ENCODE measurements at places on chromosomes 2 and 18.

- no peak for DNase-seq
These were observed 8.4 kb upstream of the MSH6 start for GRCh38 chr2:47774567-47774966.

GRCh38 chr2:10720306-10720705, 1.1 kb upstream of the ATP6V1C2 start:
- no peak for DNase-seq

DNA sequence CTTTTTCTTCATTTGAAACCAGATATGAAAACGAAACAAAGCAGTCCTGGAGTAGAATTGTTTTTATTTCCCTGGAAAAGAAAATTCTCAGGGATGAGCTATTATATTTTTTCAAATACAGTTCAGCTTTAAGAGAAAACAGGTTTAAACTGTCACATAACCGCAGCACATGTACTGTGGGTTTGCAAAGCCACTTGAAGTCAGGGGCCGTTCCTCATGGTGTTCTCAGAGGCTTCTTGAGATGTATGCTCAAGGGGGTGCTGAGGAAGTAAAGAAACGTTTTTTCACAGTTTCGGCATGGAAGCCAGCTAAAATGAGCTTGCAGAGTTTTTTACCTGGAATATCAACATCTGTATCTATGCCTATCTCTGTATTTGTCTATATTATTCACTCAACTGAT, 225.3 kb downstream of the MC4R start:
- no peak for DNase-seq

GRCh38 chr2:150274108-150274507, 213.4 kb downstream of the RND3 start:
- no peak for DNase-seq

DNA sequence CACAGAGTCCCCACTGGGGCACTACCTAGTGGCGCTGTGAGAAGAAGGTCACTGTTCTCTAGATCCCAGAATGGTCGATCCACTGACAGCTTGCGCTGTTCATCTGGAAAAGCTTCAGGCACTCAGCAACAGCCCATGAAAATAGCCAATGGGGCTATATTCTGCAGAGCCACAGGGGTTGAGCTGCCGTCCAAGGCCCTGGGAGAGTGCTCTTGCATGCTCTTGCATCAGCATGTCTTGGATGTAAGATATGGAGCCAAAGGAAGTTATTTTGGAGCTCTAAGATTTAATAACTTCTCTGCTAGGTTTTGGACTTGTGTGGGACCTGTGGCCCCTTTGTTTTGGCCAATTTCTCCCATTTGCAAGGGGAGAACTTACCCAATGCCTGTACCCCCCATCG, 164.7 kb upstream of the HNMT start:
- no peak for DNase-seq

- no peak for DNase-seq
These were observed 44.8 kb upstream of the CNGA3 start for GRCh38 chr2:98301469-98301868.

GRCh38 chr18:10226971-10227370, 227.5 kb upstream of the APCDD1 start:
- DNase-seq = no peak

DNA sequence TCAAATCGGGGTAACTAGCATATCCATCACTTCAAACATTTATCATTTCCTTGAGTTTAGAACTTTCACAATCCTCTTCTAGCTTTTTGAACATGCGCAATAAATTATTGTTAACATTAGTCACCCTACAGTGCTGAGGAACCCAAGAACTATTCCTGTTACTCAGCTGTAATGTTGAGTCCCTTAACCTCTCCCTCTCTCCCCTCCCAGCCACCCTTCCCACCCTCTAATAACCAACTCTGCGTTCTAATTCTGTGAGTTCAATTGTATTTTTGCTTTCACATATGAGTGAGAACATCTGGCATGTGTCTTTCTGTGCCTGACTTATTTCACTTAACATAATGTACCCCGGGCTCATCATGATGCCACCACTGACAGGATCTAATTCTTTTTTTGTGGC, 78.6 kb upstream of the RANBP2 start:
- DNase-seq = peak; percentile 88

- no peak for DNase-seq
These were observed 67.9 kb downstream of the DGKD start for GRCh38 chr2:233422050-233422639.

DNA sequence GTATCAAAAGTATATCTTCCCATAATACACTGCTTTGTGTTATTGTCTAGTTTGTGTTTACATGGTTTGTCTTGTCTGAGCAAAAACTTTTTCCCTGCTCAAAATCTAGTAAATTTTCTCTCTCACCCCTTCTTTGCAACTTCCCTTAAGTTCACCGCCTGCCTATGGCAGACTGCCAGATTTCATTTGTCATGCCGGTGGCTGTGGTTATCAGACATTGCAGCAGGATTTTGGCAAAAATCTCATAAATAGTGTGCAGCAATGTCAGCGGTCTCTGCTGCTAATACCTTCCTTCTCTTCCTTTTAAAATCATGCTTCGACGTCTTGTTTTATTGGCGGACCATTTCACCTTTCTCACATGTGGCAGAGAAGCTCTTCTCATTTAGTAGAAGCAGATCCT, 45.6 kb upstream of the TMEM178A start:
- peak; percentile 96 for DNase-seq

- no peak for DNase-seq
These were observed 235.3 kb downstream of the ANKRD36 start for GRCh38 chr2:97348265-97348664.

DNA sequence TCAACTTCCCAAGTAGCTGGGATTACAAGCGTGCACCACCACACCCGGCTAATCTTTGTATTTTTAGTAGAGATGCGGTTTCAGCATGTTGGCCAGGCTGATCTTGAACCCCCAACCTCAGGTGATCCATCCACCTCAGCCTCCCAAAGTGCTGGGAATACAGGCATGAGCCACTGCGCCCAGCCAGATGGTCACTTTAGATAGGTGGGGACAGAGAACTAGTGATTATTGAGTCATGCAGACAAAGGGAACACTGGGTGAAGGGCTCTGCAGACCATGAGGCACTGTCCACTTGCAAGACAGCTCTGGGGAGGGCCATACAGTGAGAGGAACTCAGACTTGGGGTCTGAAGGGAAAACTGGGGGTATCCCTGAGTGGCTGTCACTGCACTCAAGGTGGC, 58.4 kb upstream of the POMC start:
- DNase-seq = no peak

GRCh38 chr2:186575856-186576255, 14.0 kb upstream of the ITGAV start:
- no peak for DNase-seq

DNA sequence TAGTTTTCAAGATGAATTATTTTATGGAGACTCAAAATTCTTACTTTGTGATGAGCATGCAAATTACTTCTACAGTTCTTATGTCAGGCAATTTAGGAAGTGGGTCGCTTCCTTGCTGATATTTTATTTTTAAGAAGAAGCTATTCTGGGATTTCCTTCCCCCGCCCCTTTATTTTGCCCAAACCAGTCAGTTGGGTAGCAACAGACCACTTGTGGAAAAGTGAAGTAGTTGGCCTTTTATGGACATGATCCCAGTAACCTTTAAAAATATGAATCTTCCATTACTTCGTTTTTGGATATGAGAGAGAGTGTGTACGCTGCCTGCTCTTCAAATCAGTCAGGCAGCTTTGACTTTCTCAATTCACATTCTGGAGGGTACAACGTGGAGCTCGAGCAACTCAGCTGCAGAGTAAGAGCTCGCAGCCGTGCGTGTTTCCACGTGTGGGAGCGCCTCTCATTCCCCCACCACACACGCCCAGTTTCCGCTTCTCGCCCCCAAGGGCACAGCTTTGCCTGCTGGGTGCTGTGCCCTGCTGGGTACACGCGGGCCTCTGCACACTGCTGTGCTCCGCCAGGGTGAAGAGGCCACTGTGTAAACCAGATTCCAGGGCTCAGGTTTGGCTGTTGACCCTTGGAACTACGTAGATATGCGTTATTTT, 92.6 kb downstream of the ITGB1BP1 start:
- DNase-seq = no peak

GRCh38 chr2:199742884-199743283, 108.1 kb downstream of the FTCDNL1 start:
- DNase-seq = no peak

GRCh38 chr2:458425-458815, 170.5 kb upstream of the ALKAL2 start:
- DNase-seq = no peak

DNA sequence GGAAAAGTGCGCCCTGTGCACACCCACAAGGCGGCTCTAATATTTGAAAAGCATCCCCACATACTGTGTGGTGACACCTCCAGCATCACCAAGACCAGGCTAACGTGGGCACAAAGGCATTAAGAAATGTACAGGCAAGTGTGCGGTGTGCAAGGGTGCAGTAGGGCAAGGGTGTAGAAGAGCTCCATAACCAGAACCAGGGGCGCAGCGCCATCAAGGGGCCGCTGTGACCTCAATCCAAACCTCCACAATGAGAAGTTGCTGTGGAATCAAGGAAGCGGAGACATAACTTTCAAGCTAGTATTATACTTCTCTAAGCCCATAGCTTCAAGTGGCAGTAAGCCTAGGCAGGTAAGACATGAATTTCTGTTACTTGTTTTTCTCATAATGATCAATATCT, 13.0 kb downstream of the L3MBTL4 start:
- no peak for DNase-seq

DNA sequence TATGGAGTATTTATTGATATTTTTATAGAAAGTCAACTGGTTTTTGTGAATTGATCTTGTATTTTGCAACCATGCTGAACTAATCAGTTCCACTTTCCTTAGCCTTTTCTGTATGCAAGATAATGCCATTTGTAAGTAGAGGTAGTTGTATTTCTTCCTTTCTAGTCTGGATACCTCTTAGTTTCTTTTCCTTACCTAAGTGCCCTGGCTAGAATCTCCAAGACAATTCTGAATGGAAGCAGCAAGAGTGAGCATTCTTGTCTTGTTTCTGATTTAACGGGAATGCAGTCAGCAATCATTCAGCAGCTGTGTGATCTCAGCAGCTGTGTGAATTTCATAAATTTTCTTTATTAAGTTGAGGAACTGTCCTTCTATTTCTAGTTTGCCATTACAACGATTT, 73.4 kb downstream of the NRXN1 start:
- no peak for DNase-seq

DNA sequence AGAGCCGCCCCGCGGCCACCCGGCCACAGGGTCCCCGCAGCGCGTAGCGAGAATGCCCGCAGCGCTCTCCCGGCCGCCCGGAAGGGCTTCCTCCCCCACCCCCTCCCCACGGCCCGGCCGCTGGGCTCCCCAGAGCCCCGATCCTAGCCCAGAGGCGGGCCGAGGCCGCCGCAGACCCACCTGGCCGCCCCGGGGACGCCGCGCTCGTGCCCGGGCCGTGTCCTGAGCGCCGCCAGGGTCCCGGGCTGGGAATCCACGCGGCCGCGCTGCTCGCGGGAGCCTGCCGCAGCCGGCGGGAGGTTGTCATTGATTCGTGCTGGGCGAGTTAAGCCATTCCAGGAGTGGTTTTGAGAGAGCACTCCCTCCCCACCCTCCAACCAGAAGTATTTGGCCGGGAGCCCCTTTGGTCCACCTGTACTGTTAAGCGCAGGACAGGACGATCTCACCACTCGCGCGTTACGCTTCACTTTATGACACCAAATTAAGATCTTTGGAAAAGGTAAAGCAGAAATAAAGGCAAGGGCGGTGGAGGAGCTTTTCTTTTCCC, 206.4 kb upstream of the SMAD2 start:
- DNase-seq = no peak

DNA sequence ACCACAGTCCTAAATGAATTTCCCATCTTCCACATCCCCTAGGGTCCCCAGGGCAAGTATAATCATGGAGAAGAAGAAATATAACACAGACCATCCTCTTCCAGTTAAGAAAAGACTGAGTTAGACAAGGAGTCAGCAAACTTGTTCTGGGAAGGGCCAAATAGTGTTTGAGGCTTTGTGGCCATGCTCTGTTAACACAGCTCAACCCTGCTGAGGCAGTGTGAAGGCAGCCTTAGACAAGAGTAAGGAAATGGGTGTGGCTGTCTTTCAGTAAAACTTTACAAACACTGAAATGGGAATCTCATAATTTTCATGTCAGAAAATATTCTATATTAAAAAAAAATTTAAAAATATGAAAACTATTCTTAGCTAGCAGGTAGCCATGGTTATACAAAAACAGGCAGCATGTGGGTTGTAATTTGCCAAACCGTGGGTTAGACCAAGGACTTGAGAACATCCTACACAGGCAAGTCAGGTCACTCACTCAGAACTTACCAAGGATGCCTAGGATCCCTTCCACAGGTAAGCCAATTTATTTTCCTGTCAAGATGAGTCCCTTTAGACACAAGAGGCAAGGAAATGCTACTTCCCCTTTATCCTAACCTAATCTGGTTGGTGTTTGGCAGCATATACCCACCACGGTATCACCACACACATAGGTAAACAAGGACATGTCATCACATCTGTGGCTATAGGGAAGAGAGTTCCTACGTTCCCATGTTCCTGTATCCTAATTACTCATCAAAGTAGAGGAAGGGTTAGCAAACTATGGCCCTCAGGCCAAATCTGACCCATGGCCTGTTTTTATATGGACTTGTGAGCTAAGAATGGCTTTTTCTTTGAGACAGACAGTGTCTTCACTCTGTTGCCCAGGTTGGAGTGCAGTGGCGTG, 31.9 kb downstream of the C2orf74 start:
- DNase-seq = no peak

DNA sequence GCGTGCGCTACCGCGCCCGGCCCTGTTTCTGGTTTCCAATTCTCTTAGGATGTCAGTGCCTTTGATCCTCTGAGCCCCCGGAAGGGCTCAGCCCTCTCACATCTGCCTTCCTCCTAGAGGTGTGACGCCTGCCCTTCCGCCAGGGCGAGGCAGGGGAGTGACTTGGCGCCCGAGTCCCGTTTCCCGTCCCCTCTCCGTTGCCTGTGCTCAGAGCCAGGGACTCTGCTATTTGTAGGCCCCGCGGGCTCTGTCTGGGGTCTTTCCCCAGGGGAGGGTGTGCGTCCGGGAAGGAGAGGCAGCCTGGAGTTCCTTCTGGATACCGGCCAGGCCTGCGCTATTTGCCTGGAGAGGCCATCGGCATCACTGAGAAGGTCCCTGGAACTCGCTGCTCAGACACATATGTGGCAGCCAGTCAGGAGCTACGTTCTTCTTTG, 103.7 kb upstream of the TAF1B start:
- DNase-seq = peak; percentile 41

GRCh38 chr2:221097568-221097915, 474.6 kb downstream of the EPHA4 start:
- peak; percentile 52 for DNase-seq

DNA sequence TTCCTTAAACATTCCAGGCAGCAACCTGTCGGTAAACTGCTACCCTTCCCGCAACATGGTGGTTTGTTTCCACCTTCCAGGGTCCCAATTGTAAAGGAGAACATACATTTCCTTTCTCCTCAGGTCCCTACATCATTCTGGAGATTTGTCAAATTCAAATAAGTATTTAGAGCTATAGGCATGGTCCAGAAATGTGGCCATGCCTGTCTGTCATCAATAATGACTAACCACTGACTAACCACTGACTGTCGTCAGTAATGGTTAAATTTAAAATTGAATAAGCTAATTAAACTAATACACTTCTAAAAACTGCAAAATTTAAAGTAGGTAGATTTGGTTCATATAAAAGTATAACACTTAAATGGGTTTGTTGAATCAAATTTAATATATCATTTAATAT, 984.0 kb upstream of the SLC39A10 start:
- DNase-seq = no peak

GRCh38 chr2:172409042-172409441, 18.3 kb upstream of the ITGA6 start:
- peak; percentile 35 for DNase-seq

All from fibroblast of the aortic adventitia (primary cell).